Left renal pelvis (tissue), 4 donors: ENCODE measurements at places on chromosomes 5 and 9.

GRCh38 chr5:171418982-171419687 lies at the start of gene FGF18:
Gene FGF18, plus strand, starts transcription at chr5:171419647. Its CDS starts 553 bp downstream, at chr5:171420200.
- DNase-seq, result peak; percentile 46

- no peak for DNase-seq
These were observed 107.3 kb downstream of the DAB2IP start for GRCh38 chr9:121758693-121759092.

- DNase-seq, result no peak
These were observed 33.2 kb upstream of the CYFIP2 start for GRCh38 chr5:157232706-157233105.

DNA sequence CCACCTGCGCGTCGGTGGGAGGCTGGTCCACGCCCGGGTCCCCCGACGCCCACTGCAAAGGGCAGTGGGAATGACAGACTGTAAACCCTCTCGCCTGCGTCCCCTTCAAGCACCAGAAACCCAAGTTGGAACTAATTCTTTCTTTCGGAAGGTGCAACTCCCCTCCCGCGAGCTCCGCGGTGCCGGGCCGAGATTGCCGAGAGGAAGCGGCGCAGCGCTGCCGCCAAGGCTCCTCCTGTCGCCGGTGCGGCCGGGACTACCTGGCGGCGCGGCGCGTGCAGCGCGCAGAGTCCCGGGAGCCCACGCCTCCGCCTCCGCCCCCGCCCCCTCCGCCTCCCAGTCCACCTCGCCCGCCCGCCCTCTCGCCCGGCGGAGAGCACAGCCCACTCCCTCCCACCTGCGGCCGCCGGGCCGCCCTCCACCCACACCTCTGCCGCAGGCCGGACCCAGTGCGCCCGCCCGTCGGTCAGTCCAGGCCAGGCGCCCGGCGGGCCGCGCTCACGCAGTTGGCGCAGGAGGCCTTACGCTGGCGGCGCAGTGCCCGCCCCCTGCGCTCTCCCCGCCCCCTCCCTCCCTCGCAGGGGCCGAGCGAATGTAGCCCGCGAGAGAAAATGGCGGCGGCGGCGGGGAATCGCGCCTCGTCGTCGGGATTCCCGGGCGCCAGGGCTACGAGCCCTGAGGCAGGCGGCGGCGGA lies at the start of gene MAP3K1:
MAP3K1 (plus strand) TSS at position 587 of the 695 bp plus-strand sequence; CDS start at position 612, 25 bp downstream.
- DNase-seq, result peak; percentile 79

GRCh38 chr5:148937830-148938521 lies 111.6 kb downstream of the ADRB2 start:
- no peak for DNase-seq

DNA sequence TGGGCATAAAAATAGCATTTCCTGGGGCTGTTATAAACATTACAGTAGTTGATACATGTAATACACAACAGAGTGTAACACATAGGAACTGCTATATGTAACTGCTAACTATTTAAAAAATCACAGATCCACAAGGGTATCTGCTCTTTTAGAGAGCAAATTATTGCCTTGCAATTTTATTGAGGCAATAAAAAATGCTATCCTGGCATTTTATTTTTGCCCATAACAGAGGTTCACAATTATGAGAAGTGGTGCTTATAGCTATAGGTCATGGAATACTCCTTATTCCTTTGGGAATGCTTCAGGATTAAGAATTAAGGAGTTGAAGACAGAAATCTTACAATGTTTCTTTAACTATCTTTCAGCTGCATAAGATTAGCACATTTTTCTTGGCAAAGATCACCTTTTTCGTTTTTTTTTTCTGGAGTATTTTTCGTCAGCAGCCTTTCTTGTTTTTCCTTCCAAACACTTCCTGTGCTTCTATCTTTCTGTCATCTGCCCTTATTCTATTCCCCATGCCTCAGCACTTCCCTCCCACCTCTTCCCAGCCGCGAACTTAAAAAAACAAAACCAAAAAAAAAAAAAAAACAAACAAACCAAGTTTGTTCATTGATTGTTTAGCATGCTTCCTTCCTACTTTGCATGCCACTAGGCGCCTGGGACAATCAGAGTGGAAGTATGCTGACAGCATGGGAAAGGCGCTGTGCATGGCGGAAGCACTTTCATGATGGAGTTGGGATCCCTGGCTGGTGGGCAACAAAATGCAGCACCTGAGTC lies 264.2 kb downstream of the MAST4 start:
- no peak for DNase-seq

GRCh38 chr5:95962785-95963184 lies 1.1 kb upstream of the ELL2 start:
- no peak for DNase-seq

GRCh38 chr9:32665101-32665500 lies 29.6 kb upstream of the TAF1L start:
- no peak for DNase-seq

DNA sequence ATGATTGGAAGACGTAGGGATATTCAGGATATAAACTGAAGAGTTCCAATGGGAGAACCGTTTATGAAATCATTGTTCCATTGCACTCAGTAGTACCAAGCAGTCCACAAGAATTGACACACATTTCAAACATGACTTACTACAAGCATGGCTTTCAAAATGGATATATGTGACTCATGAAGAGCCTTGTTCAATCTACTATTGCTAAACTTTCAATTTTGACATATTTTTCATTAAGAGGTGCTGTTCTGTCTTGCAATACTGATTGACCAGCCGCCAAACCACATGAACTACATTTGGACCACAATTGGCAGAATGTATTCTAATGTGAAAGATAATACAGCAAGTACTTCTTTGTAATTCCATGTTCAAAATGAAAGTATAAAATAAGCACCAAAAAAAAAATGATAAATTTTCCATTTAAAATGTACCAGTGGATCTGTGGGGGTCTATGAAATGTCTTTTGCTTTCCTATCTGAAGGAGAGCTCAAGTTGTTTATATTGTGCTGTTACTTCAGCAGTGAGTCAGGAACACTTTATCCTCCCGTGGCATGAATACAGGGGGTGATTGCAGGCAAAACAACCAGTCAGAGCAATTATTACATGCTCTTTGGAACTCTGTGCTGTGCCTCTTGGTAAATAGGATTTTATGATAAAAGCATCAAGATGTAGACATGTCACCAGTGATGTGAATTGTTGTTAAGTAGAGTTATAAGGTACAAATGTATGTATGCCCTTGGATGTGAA lies 366.0 kb downstream of the ARRDC3 start:
- DNase-seq, result no peak

DNA sequence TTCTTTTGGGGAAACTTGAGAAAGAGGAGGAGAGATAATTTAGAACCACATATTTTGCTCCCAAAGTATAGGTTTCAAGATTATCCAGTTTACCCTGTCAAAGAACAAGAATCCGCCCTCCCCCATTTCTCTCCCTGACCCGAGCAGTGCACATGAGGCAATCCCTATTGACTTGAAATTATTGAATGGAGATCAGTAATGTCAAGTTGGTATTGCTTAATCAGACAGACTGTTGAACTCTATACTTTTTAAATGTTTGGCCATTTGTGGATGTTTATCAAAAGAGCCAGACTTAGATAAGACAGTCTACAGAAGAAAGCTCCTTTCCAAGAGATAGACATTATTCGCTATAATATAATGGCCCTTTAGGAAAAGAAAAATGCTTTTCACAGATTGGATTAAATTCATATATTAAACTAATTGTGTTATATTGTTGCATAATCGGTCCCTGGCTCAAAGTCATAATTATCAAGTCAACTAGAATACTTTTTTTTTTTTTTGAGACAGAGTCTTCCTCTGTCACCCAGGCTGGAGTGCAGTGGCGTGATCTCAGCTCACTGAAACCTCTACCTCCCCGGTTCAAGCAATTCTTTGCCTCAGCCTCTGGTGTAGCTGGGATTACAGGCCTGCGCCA lies 5.3 kb downstream of the SLC25A25 start:
- no peak for DNase-seq

- no peak for DNase-seq
These were observed 109.5 kb downstream of the TAF11L14 start for GRCh38 chr5:17743580-17744435.

DNA sequence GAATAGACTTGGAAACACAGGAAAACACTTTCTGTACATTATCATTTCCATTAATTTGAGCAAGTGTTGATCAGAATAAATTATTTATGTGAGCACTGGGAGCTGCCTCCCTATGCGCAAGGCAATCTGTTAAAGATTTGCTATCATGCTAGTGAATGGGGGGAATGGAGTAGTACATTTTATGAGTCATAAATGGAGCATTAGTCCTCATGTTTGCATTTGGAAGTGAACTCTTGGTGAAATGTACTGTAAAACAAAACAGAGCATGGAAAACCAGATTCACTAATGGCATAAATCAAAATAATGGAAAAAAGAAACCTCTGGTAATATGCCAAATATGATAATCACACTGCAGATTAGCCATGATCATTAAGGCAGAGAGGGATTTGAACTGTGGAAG lies 40.5 kb upstream of the TMC1 start:
- no peak for DNase-seq

GRCh38 chr5:158716668-158717067 lies 383.0 kb downstream of the EBF1 start:
- no peak for DNase-seq

DNA sequence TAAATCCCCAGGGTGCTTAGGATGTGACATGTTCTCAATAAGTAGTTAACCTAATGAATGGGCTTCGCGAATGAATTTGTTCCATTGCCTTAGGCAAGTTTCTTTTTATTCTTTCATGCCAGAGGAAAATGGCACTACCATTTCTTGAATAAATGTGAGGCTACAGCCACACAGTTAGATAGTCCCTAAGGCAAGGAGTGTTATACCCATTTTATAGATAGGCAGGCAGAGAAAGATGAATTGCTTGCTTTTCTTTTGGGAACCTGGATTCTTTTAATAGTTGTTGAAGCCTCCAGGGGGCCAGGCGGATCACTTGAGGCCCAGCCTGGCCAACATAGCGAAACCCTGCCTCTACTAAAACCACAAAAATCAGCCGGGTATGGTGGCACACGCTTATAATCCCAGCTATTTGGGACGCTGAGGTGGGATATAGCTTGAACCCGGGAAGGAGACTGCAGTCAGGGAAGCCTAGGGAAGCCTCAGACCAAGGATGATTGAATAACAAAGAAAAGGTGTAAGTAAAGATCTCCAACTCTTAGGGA lies 943 bp downstream of the NOP16 start:
- DNase-seq, result no peak

DNA sequence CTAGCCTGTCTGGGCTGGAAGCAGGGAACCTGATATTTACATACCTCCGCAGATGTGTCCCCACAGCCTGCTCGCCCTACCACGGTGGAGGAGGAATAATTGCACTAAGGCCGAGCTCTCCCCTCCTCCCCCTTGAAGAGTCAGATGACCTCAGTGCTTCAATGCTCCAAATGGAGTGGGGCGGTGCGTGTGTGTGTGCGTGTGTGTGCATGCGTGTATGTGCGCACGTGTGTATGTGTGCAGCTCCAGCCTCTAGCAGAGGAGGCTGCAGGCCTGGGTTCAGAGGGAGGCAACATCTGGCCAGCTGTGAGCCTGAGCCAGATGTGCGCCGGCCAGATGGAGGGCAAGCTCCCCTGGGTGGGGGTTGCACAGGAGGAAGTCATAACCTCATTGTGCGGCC lies 90.5 kb downstream of the NRG2 start:
- no peak for DNase-seq

DNA sequence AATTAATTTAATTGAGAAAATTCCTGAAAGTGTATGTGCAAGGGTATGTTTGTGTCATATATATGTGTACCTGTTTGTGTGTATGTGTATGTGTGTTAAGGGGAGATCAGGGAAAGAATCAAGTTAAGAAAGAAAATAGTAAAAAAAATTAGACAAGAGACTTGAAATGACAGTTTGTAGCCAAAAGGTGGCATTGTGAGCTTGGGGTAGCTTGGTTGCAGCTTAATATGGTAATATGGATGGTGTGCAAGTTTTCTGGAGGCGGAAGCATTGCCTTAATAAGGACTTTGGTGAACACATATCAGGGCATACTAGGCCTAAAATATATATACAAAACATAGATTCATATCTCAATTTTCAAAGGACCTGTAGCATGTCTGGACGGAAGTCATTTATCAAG lies 129.9 kb downstream of the INSYN2B start:
- DNase-seq, result no peak

- no peak for DNase-seq
These were observed 1.8 kb downstream of the RALGDS start for GRCh38 chr9:133119103-133119845.

GRCh38 chr9:706073-706472 lies 135.4 kb upstream of the DMRT1 start:
- DNase-seq, result no peak

- DNase-seq, result no peak
These were observed 197.8 kb downstream of the AUH start for GRCh38 chr9:91163773-91164471.

DNA sequence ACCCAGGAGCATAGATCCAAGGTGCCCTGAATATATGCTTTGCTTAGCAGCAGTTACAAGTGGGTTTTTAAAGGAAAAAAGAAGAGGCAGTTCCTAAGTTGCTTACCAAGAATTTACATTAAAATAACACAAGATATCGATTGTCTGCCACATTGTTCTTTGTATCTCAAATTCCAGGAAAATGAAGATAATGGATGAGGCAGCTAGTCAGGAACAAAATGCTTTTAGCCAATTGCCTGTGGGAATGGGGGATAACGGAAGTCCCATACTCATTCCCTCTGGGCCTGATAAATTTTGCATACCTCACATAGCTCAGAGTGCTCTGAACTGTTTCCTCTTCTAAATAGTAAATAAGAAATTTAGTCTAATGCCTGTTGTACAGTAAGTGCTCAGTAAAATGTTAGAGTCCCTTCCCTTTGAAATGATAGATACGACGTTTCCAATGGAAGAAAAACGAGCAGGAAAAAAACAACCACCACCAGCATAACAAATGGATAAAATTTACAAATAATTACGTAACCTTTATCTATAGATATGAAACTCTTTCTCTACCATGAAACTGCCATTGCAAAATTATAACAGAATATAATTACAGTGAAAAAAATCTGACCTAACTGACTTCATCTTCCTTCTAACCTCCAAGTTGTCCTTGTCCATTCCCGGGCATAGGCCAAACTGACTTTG lies 35.5 kb upstream of the TENT2 start:
- DNase-seq, result no peak

GRCh38 chr5:147411359-147412319 lies 98.2 kb downstream of the DPYSL3 start:
- no peak for DNase-seq

DNA sequence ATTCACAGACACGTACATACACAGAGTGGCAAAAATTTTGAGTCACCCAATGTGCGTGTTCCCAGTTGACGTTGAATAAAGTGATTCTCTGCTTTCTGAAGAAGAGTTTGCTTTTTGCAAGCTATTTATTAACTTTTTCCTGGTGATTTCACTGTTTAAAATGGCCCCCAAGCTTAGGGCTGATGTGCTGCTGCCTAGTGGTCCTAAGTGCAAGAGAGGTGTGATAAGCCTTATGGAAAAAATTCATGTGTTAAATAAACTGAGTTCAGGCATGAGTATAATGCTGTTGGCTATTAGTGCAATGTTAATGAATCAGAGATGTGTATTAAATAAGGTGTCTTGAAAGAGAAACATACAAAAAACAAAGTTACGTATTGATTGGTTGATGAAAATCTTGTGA lies 16.9 kb downstream of the CSNK1G3 start:
- DNase-seq, result no peak
